G401 (cell line): ENCODE measurements at places on chromosomes 3 and 15. TPM values are rescaled to one million over a fixed set of nuclear protein-coding genes. Genes with fewer than 3 reads are reported as not detected.

KATNBL1 gene
- 60.6 and 75.6 TPM in 2 replicates for total RNA-seq

NDUFAF3 gene
- 90.8 and 109 TPM in 2 replicates for total RNA-seq

TTC23 gene
- 22.6 and 31.5 TPM in 2 replicates for total RNA-seq

MRAS gene
- total RNA-seq, result 37.5 and 37.9 TPM in 2 replicates

LTF gene
- not detected in 2 replicates for total RNA-seq

PRR20G gene
- total RNA-seq, result not detected in 2 replicates

PLSCR1 gene
- not detected in 2 replicates for total RNA-seq

SPTBN5 gene
- total RNA-seq, result 0.37 and 3.5 TPM in 2 replicates

PPP1R14D gene
- not detected in 2 replicates for total RNA-seq

UTS2B gene
- not detected in 2 replicates for total RNA-seq

GLDN gene
- total RNA-seq, result not detected in 2 replicates

DUOX2 gene
- not detected in 2 replicates for total RNA-seq

NRG4 gene
- not detected in 2 replicates for total RNA-seq

IL12A gene
- total RNA-seq, result 0.49 and 1.4 TPM in 2 replicates

KBTBD8 gene
- 9.8 and 19.1 TPM in 2 replicates for total RNA-seq

GDPGP1 gene
- total RNA-seq, result 3.4 and 4.2 TPM in 2 replicates

CAV3 gene
- total RNA-seq, result not detected in 2 replicates

LINGO1 gene
- 8.8 and 16.0 TPM in 2 replicates for total RNA-seq
